ENCODE measurements at places on chromosomes 11 and 22.
A peak's percentile ranks its signal among the peaks of the same experiment; 100 is the strongest.

DNA sequence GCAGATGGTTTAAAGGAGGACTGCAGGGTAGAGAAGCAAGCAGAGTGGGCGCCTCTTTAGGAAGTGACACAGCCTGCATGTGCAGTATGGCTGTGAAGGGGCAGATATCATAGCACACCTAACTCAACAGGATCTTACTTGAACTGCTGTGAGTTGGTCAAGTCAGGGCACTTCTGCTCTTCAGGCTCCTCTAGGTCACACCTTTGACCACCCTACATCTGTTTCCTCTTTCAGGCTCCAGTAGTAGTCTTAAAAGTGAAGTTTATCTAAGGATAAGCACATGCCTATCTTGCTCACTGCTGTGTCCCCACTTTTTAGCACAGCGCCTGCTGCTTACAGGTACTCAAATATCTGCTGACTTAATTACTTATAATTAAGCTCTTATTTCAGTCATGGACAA is 6.5 kb downstream of the MRPL16 start:
- DNase-seq = no peak

DNA sequence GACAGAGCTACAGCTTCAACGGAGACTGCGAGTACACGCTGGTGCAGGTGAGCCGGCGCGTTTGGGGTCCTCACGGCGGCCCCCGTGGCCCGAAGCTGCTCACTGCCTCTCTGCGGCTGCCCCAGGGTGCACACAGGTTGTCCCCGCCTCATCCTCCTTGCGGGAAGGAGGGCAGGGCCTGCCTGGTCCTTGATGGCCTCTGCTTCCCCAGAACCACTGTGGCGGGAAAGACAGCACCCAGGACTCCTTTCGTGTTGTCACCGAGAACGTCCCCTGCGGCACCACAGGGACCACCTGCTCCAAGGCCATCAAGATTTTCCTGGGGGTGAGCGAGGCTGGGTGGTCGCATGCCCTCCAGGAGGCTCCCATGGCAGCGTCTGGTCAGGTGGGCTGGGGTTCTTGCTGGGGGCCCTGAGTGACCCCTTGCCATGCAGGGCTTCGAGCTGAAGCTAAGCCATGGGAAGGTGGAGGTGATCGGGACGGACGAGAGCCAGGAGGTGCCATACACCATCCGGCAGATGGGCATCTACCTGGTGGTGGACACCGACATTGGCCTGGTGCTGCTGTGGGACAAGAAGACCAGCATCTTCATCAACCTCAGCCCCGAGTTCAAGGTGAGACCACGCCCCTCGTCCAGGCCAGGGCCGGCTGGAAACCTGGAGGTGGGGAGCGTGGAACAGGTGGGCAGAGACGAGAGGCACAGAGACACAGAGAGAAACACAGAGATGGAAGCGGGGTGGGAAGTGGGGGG is 19.4 kb downstream of the MUC5AC start:
- no peak for DNase-seq

GRCh38 chr11:117300773-117301172 is 9.6 kb downstream of the BACE1-AS start:
- no peak for DNase-seq

GRCh38 chr22:23144932-23145877 is at the start of gene RAB36:
TSS of gene RAB36 (plus strand) at chr22:23145477. CDS start at chr22:23146617, 1,140 bp downstream.
- DNase-seq = peak; percentile 48

DNA sequence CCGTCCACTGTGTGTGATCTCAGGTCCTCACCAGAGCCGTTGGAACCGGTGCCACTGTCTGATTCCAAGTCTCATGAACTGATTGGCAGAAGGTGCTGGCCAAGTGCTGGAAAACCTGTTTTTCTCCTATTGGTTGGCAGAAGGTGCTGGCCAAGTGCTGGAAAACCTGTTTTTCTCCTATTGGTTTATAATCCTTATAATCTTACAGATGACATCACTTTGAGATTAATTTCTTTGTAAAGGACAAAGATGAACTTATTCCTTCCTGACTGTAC is 1106.3 kb downstream of the BRD1 start:
- DNase-seq = no peak

GRCh38 chr22:19815093-19815822 is 39.4 kb downstream of the GNB1L start:
- no peak for DNase-seq

- no peak for DNase-seq
Observed at GRCh38 chr11:134043821-134044420, 25.0 kb upstream of the JAM3 start.

GRCh38 chr11:130462101-130462885 is 13.8 kb downstream of the ADAMTS15 start:
- DNase-seq = no peak

DNA sequence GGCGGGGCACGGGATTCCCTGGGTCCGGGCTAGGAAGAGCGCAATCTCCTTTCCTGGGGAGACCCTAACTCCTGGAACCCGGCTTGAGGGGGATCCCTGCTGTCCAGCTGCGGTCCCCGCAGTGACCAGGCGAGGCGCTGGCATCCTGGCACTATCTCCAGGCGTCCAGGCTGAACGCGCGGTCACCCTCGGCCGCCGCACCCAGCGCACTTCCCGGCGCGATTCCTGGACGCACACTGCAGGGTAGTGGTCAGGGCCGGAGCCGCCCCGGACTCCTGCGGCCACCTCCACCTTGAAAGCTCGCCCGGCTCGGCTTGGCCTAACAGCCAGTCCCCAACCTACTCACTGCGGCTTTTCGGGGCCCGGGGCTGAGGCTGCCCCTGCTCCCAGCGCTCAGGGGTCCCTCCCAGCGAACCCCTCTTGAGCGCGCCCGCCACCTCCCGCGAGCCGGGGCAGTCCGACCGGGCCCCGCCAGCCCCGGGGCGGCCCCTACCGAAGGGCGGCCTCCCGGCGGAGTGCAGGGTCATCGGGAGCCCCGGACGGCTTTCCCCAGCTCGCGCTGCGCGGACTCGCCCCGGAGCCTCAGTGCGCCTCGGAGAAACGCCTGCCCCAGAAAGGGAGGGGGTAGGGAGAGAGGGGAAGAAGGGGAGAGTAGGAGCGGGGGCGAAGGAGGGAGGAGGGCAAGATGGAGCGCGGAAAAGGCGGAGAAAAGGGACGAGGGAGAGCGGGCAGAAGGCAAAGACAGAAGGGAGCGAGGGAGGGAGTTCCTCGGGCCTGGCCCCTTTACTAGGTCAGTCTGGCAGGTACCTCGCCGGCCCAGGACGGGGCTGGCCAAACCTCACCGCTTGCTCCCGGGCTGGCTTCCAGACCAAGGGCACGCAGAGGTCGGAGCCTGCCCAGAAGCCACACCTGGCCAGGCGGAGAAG is 1.0 kb downstream of the POU2AF3 start:
- no peak for DNase-seq

DNA sequence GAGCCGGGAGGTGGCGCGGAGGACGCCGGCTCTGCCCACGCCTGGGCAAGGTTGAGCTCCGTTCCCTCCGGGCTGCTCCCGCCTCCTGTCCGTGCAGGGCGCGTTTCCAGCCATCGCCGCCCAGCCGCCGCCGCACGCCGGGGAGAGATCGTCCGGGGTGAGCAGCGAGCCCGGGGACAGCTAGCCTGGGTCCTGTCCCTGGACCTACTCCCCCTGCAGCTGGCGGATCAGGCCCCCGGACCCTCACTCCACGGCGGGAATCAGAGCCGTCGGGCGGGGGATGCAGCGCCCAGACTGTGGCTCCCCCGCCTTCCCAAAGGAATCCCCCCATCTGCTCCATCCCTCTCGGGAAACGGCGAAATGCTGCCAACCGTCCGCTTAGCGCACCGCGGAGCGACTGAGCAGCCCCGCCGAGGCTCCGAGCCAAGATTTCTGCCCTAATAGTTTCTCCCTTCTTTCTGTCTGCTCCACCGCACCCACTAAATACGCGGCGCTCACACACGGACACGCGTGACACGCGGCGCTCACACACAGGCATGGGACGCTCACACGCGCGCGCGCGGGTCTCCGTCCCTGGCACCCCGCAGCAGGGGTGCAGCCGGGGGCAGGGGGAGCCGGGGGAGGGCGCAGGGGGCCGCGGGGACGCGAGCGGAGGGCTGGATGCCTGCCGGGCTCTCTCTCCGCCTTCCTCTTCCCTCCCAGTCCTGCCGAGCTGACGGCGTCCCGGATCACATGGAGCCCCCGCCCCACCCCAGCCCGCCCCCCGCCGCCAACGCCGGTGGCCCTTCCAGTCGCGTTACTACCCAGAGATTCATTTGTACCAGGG is at the start of gene KCNJ5:
Gene KCNJ5 (plus strand): TSS at position 814 of the 826 bp plus-strand sequence. CDS start 19,918 bp downstream, outside the sequence.
- DNase-seq = no peak

GRCh38 chr11:13052130-13052571 is 43.0 kb downstream of the RASSF10 start:
- no peak for DNase-seq

DNA sequence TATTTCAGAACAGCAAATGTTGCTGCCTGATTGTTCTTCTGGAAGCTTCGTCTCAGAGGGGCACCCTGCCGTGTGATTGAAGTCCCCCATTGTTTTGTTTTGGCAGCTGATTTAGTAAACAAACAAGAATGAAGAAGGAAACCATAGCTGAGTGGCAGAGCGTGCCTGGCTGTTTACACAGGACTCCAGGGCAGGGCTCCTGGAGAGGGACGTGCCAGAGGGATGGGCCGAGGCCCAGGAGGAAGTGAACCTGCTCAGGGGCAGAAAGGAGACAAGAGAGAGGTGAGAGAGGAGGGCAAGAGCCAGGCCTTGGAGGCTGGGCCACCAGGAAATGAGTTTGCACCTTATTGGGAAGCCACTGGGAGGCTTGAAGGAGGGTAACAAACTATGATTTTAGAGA is 85.5 kb upstream of the B3GAT1 start:
- no peak for DNase-seq

GRCh38 chr11:112005422-112006094 is 19.6 kb upstream of the DLAT start:
- no peak for DNase-seq

DNA sequence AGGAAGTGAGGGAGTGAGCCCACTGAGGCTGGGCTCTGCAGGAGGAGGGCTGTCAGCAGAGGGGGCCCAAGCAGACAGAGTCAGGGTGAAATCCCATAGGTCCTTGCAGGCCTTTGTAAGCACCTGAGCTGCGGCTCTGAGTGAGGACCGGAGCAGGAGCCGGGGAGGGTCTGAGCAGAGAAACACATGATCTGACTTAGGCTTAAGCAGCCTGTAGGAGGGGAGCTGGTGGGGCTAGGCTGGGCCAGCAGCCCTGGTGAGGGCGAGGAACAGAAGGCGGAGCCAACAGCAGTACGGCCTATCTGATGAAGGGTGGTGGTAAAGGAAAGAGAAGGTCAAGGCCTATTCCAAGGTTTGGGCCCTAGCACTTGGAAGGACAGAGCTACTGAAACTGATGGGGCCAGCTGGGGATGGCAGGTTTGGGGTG is 26.9 kb upstream of the CBX7 start:
- DNase-seq = no peak

GRCh38 chr11:85539740-85540139 is 87.4 kb downstream of the DLG2 start:
- no peak for DNase-seq

GRCh38 chr11:124712392-124712791 is 27.4 kb upstream of the NRGN start:
- DNase-seq = no peak

GRCh38 chr11:93832780-93833179 is 17.6 kb downstream of the VSTM5 start:
- no peak for DNase-seq

GRCh38 chr11:71080239-71081097 is 171.9 kb downstream of the SHANK2 start:
- DNase-seq = no peak

- no peak for DNase-seq
Observed at GRCh38 chr11:115185507-115185906, 318.7 kb downstream of the CADM1 start.

- DNase-seq = no peak
Observed at GRCh38 chr11:26743622-26744021, 21.8 kb upstream of the SLC5A12 start.

GRCh38 chr22:22770280-22770871 is 117.2 kb upstream of the IGLL5 start:
- DNase-seq = no peak

GRCh38 chr11:16341853-16342252 is 14.5 kb downstream of the SOX6 start:
- DNase-seq = no peak

DNA sequence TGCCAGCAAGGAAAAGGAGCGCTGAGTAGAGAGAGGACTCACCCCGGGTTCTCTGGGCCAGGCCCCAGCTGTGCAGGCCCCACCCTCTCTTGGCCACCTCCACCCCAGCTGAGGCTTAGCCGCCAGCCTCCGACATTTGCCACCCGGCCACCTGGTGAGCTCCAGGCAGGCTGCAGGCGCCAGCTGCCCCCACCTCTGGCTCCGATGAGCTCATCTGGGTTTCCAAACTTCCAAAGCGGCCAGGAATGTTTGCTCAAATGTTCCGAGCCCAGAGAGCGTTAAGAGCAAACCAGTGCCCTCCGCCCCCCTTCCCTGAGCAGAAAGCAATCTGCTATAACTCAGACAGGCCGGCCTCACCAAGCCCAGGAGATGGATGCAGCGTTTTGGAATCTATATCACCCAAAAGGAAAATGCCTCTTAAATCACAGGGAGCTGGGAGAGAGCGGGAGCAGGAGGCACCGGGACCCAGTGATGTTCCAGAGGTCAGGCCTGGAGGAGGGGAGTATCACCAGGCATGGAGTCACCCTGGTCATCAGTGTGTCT is 9.1 kb upstream of the MN1 start:
- DNase-seq = no peak

DNA sequence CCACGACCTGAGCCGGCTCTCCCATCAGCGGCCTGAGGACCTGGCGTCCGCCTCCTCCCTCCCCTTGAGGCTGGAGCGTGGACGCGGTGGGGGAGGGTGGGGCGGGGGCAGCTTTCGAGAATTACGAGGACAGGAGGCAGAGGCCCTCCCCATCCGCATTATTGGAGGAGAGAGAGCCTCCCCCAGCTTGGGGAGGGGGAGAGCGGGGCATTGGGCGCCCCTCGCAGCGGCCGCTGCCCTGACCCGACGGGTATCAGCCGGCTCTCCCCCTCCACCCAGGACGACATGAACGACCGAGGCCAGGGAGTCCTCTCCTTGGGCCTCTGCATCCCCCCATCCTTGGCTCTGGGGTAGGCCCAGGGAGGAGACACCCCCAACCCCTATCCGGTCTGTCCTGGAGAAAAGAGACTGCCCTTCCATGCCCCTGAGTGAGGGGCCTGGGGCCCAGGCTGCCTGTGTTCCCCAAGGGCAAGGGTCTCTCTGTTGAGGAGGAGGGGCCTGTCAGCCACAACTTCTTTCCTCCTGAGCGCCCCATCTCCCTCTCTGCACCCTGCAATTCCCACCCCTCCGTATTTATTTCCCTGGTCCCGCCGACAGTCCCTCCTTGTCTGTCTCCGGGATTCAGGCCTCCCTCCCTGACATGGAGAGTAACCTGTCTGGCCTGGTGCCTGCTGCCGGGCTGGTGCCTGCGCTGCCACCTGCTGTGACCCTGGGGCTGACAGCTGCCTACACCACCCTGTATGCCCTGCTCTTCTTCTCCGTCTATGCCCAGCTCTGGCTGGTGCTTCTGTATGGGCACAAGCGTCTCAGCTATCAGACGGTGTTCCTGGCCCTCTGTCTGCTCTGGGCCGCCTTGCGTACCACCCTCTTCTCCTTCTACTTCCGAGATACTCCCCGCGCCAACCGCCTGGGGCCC is 495 bp downstream of the GPR137 start:
- no peak for DNase-seq
